ENCODE measurements at places on chromosomes 13 and 19. TPM values are rescaled to one million over a fixed set of nuclear protein-coding genes. Genes with fewer than 3 reads are reported as not detected.

Gene PLPP2
- 146 TPM for total RNA-seq

DNA sequence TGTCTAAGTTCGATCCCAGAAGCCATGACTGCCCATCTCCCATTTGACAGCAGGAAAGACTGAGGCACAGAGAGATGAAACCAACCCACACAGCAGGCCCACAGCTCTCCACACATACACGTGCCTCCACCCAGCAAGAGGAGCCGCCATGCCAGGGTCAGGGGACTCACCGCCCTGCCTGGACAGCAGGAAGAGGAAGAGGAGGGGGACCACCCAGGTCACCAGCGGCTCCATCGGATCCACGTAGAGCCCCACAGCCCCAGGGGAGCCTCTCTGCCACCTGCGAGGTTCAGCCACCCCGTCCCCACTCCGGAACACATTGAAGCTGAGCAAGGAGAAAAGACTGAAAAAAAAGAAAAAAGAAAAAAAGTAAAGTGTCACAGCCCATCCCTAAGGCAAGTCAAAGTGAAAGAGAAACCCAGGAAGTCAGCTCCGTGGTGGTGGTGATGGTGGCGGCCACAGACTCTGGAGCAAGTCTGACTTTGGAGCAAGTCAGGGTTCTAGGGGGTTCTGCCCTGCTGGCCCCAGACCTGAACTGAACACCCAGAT is at the start of gene IL12RB1:
Gene IL12RB1 (minus strand): TSS at position 345 of the 549 bp plus-strand sequence. CDS start 111 bp downstream, at position 234.
- H3K27me3 ChIP-seq, result no peaks in the 10 kb centered on the region
- DNase-seq, result no peak
- no peaks in the 10 kb centered on the region for H3K36me3 ChIP-seq
- no peaks in the 10 kb centered on the region for H3K4me1 ChIP-seq
- H3K27ac ChIP-seq, result no peak within 1 kb of the TSS
- H3K4me3 ChIP-seq, result no peak within 1 kb of the TSS

Gene C13orf46
- total RNA-seq, result 1.7 TPM

DNA sequence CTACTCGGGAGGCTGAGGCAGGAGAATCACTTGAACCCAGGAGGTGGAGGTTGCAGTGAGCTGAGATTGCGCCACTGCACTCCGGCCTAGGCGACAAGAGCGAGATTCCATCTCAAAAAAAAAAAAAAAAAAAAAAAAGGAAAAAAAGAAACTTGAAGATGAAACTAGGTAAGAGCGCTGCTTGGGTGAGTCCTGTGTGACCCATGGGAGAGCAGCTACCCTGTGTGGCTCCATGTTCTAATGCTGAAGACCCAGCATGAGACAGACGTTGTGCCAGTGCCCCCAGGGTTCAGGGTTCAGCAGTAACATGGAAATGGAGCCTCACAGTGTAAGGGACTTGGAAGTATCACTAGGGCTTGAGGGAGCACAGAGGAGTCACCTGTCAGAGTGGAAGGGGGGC is 5.9 kb downstream of the ZNF784 start:
- H3K4me3 ChIP-seq, result no peak overlapping the region
- peaks cover 3% of the 10 kb centered on the region for H3K36me3 ChIP-seq
- H3K4me1 ChIP-seq, result no peaks in the 10 kb centered on the region
- no peak for DNase-seq

DNA sequence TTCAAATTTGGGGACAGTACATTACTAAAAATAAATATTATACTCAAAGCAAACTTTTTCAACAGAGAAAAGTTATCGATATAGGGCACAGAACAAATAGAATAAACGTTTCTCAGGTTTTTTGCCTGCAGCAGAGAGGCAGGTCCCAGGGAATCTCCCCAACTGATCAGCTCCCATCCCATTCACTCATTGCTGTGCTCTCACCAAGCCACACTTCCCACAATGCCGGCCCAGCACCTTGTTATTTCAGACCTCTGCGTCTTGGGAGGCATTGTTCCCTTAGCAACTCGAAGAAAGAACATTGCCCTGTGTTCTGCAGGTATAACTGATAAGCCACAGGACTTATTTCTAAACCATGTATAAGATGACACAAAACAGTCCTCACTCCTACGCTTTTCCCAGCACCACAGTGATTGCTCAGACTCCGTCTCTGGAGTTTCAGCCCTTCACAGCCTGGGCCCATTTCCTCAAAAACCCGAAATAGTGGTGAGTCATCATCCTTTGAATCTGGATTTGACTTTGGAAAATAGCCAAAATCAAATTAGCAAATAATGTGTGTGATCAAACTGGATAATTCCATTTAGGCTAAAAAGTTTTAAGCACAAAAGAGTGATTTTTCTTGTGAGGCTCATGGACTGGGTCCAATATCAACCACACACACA is 100.4 kb downstream of the DCLK1 start:
- H3K4me3 ChIP-seq, result no peak overlapping the region
- H3K4me1 ChIP-seq, result no peaks in the 10 kb centered on the region
- DNase-seq, result no peak

DNA sequence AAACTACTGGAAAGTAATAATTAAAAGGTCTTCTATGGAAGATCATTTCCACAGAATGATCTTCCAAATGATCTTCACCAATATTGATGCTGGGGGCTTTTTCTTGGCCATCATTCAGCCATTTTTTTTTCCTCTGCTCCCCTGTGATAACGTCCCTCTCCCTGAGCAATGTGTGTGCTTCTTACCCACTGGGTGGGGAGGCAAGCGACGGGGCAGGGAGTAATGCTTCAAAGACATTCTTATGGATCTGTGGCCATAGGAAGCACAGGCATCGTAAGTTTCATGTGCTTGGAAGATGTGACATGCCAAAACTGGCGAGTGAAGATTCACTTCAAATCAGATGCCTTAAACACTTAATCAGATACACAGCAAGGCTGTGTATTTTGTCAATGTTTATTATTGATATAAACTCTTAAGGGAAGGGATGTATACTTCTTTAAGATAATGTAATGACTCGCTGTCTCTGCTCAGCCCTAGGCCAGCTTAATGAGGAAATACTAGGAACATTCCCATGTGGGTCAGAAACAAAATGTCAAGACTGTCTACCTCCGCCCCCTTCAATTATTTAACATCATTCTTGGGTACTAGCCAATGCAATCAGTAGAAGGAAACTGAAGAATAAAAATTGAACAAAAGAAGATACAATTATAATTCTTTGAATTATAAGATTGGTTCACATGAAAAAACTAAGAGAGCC is 34.1 kb upstream of the SERPINE3 start:
- no peak overlapping the region for H3K27ac ChIP-seq
- no peak for DNase-seq
- H3K4me1 ChIP-seq, result no peaks in the 10 kb centered on the region
- peaks cover 16% of the 10 kb centered on the region for H3K27me3 ChIP-seq
- no peaks in the 10 kb centered on the region for H3K36me3 ChIP-seq
- H3K4me3 ChIP-seq, result no peak overlapping the region

- no peaks in the 10 kb centered on the region for H3K27me3 ChIP-seq
- H3K36me3 ChIP-seq, result 0 out of 2 replicates have a peak, but pooled peaks cover 4% of the 10 kb centered on the region
- H3K27ac ChIP-seq, result no peak overlapping the region
Measured at GRCh38 chr13:20980430-20980829, 77.9 kb upstream of the XPO4 start.

Gene ZNF586
- total RNA-seq, result 19.0 TPM
